MG63 (cell line): ENCODE measurements at places on chromosomes 1 and 21.
A peak's percentile ranks its signal among the peaks of the same experiment; 100 is the strongest.

- DNase-seq = peak; percentile 6
Observed at GRCh38 chr1:74673351-74674111, at the start of gene ERICH3. TSS of gene ERICH3 (minus strand) at chr1:74673792. CDS start at chr1:74673519, 273 bp downstream.

DNA sequence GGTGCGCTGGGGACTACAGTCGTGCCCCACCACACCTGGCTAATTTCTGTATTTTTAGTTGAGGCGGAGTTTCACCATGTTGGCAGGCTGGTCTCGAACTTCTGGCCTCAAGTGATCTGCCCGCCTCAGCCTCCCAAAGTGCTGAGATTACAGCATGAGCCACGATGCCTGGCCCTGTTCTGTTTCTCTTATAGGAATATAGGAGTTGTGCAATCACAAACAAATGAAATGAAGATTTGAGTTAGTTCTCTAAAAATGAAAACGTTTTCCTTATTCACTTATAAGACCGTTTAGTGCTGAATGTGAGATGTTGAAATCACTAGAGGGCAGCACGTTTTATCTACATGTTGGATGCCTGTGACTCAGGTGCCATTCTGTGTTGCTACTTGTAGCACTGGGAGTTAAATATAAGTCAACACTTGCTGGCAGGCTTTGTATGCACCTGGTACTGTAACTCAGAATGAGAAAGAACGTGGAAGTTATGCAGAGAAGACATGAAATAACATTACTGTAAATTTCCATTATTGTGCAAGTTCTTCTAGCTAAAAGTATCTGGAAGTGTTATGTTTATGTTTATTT is 45.8 kb downstream of the MIGA1 start:
- DNase-seq = no peak

DNA sequence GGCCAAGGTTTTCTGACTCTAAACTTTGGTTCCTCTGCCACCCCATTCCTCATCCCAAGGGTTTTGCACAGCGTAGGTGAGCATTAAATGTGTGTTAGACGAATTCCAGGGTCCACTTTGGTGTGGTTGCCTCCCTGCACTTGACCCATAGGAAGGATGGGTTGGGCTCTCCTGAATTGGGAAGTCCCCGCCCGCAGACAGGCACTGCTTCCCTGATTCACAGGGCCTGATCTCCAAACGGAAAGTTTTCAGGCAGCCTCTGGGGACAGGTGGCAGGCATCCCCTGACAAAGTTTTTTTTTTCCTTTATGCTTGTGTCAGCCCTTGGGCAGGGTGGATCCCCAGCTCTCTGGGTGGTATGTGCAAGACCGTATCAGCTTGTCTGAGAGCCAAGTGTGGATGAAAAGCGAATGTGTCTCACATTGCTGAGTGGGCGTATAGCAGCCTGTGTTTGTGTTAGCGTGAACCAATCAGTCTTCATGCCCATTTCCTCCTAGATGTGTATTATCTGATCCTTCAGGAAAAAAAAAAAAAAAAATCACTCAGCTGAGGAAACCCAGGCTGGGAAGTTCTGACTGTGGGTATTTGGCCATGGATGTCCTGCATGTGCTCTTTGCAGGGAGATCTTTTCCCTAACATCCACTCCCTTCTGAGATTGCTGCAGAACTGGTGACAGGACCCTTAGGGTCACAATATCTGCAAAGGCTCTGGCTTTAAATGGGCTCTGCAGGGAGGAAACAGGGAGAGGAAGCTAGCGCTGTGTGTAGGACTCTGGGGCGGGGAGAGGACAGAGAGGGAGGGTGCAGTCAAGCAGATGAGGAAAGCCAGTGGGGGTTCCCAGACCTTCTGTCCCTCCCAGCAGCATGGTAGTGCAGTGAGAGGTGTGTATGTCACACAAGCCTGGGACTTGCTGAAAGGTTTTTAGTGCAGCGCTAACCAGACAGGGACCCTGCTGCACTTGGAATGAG is 42.2 kb upstream of the TRABD2B start:
- DNase-seq = no peak

- DNase-seq = no peak
Observed at GRCh38 chr1:182611326-182611725, 7.1 kb upstream of the RGS16 start.

DNA sequence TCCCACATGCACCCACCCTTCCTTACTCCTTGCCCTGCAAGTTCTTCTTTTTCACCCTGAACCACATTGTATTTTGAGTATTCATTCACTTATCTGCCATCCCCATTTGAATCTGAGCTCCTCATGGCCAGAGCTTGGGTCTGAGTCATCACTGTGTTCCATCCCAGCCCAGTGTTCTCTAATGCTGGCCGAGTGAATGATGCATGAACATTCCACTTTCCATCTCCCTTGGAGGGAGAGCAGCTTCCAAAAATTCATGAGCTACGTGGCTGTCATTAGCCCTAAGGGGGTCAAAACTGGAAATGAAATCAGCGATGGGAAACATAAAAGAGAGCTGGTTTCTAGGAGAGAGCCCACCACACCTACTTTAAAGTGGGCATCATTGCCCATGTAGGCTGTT is 187.0 kb upstream of the USP24 start:
- DNase-seq = peak; percentile 77

- no peak for DNase-seq
Observed at GRCh38 chr1:109567877-109568672, 19.7 kb downstream of the GNAI3 start.

- no peak for DNase-seq
Observed at GRCh38 chr1:93438716-93439115, 9.2 kb upstream of the FNBP1L start.

DNA sequence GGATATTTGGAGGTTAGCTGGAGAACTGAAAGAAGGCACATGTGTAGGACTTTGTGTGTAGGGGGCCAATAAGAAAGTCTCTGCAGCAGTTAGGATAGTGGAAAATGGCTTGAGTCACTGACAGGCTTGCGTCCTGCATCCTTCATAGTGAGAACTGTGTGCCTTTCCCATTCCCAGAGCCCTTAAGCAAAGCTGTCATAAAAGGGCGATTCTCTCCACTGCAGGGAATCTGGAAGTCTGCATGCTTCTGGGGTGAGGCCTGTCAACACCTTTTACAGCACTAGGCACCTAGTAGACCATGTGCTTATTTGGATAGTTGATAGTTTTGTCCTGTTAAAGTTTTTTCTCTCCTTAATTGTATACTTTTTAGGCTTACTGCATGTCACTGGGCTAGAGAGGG is 39.4 kb upstream of the MACF1 start:
- DNase-seq = no peak

DNA sequence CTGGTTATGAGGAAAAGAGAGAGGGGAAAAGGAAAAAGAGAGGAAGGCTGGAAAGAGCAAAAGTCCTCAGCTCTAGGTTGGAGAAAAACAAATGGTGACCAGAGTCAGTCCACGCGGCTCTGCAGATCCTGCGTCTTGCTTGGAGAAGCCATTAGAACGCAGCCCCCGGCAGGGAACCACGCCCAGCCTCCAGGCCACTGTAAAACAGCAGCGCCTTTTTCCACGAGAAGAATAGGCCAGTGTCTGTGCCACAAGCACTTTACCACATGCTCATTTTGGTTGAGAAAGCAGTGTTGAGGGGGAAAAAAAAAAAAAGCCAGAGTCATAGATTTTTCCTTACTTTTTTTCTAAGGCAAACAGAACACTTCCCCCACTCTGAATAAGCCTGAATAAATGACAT is 846.9 kb upstream of the ADAMTS5 start:
- peak; percentile 28 for DNase-seq

- DNase-seq = no peak
Observed at GRCh38 chr1:172719694-172720138, 60.8 kb downstream of the FASLG start.

DNA sequence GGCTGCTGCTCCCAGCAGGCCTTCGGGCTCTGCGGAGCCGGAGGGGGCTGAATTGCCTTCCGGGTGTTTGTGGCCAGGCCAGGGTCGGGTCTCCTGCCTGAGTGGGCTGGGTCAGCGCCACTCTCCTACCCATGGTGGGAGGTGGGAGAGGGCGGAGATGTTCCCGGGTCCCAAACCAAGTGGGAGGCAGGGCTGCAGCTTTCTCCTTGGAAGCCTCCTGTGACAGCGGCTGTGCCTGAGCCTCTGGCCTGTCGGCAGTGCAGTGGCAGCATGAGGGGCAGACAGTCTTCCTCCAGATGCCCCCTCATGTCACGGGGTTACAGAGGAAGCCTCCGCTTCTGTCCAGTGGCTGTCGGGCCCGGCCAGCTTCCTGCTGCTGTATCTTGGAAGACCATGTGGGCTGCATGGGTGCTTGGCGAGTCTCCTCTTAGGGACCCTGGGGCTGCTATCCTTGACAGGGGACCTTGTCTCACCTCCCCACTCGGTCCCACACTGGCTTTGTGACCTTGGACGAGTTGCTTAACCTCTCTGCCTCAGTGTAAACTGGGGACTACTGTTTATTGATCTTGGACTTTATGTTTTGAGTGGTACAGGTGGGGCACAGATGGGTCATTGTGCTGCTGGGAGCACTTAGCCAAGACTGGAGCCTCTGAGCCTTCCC is 4.3 kb downstream of the SKI start:
- no peak for DNase-seq

DNA sequence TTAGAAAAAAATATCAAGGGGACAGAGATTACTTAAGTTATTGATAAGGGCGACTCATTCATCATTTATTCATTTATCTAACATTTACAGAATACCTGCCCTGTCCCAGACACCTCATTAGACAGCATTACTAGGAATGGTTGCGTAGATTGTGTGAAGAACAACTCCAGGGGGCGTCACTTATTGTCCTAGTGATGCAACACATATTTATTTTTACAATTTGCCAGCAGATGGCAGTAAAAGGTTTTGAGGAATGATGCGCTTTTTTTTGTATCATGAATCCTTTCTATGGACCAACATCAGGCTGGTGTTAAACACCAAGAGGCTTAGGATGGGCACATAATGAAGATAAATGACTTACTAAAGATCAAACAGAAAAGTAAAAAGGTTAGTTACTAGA is 5.5 kb downstream of the NCAM2 start:
- no peak for DNase-seq

- DNase-seq = no peak
Observed at GRCh38 chr1:118364882-118365281, 179.9 kb upstream of the SPAG17 start.

DNA sequence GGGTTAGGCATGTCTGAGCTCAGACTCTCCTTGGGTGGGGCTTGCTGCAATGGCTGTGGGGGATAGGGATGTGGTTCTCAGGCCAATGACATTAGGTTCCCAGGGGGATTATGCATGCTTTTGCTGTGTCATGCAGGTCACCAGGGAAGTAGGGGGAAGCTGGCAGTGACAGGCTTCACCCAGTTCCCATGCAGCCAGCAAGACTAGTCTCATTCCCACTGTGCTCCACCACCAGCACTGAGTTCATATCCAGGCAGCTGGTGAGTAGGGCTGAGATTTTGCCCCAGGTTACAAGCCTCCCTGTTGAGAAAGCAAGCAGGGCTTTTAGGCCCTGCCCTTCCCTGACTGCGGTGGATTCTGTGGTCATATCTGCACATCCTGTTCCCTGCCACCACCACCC is 32.1 kb upstream of the PLA2G5 start:
- DNase-seq = no peak

- DNase-seq = no peak
Observed at GRCh38 chr1:212438831-212439237, 6.1 kb downstream of the NENF start.

GRCh38 chr1:202624781-202625108 is 85.5 kb downstream of the SYT2 start:
- no peak for DNase-seq

GRCh38 chr1:166165661-166166328 is 1.0 kb downstream of the FAM78B start:
- no peak for DNase-seq

DNA sequence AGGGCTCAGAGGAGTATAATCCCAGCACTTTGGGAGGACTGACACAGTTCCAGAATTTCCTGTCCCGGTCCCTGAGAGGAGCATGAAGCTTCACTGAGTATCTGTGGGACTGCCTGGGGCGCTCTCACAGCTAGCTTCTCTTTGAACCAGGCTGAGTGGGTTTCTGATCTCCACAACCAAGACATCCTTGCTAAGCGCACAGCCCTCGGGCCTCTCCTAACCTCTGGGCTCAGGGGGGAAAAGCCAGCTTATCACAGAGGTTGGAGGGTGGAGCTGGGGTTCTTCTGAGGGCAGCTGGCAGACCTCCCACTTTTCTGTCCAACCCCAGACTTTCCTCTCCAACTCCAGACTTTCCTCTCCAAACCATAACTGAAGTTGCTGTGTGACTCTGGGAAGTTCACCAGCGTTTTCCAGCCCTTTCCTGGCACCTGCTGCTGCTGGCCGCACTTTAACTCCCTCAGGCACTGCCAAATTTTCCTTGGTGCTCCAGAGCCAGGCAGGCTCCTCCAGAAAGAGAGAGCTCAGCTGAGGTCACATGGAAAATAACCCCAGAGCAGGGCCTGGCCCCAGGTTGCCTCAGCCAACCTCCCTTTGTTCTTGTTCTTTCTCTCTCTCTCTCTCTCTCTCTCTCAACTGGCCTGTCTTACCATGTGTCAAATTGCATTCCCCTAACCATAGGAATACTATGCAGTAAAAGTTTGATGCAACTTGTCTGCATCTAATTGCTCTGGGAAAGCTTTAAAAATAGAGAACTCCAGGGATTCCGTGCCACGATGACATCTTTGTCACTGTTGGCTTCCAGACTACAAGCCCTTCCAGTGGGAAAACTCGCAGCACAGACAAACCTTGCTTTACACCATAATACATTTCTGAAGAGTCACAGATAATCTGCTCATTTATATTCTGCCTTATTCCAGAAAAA is 49.5 kb downstream of the OLFML2B start:
- peak; percentile 85 for DNase-seq

- peak; percentile 100 for DNase-seq
Observed at GRCh38 chr1:108830119-108831008, 26.5 kb downstream of the AKNAD1 start.

GRCh38 chr21:36888466-36888865 is 78.0 kb downstream of the HLCS start:
- DNase-seq = no peak

- peak; percentile 90 for DNase-seq
Observed at GRCh38 chr1:39076127-39076798, 50.1 kb downstream of the NDUFS5 start.

GRCh38 chr1:203692565-203693470 is 66.2 kb downstream of the ATP2B4 start:
- peak; percentile 96 for DNase-seq

- DNase-seq = no peak
Observed at GRCh38 chr1:92756537-92756936, 28.4 kb downstream of the EVI5 start.

- DNase-seq = no peak
Observed at GRCh38 chr21:34567604-34568155, 47.2 kb downstream of the RCAN1 start.

GRCh38 chr21:29578306-29578705 is 279.6 kb downstream of the BACH1 start:
- no peak for DNase-seq

DNA sequence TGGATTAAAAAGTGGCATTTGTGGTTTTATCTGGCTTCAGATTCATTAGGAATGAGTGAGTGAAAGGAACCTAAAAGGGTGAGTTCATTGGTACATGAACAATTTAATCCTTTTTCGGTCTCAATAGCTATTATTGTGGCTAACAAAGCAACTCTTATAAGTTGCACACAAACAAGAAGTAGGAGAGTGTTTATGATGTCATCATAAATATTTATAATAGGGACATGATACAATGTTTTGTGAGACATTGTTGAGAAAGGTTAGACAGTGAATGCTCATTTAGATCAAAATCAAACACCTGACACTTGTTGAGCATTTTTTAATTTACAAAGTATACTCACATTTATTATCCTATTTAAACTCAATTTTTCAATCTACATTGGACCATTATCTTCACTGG is 363.4 kb downstream of the PDE4B start:
- no peak for DNase-seq

- peak; percentile 66 for DNase-seq
Observed at GRCh38 chr1:23167353-23168078, 1.1 kb downstream of the LUZP1 start.
